ENCODE measurements at places on chromosomes 5 and 9.

DNA sequence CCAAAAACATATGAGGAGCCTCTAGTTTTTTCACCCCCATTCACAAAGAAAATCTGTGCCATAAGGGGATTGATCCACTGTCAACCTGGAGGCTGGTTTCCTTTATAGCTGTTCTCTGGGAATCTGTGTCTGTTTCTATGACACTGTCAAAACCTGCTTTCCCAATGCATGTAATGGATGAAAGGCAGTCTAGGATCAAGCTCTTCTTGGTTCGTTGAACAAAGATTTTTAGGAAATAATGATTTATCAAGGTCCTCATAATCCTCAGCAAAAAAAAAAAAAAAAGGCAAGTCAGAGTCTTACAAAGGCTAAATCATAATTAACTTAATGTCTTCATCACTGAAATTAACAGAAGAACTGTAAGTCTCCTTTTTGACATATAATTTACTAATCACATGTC lies 16.0 kb downstream of the EPB41L4A start:
- DNase-seq, result no peak

DNA sequence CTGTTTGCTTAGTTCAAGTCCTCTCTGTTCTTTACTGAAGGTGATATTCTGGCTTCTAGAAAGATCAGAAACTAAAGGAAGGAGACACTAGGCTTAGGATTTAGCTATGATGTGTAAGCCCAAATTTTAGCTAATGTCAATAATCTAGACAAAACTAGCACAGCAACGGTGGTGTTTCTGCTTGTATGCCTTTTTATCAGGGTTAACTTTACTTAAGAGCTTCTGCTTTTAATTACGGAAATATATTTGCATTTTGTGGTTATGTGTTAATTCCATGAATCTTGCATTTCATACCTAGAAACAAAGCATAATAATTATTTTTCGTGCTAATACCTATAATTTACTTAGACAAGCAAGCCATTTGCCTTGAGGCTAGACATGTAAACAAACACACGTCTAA lies 96.1 kb downstream of the PAX5 start:
- DNase-seq, result no peak

- no peak for DNase-seq
Observed at GRCh38 chr5:128494516-128494915, 43.5 kb downstream of the FBN2 start.

DNA sequence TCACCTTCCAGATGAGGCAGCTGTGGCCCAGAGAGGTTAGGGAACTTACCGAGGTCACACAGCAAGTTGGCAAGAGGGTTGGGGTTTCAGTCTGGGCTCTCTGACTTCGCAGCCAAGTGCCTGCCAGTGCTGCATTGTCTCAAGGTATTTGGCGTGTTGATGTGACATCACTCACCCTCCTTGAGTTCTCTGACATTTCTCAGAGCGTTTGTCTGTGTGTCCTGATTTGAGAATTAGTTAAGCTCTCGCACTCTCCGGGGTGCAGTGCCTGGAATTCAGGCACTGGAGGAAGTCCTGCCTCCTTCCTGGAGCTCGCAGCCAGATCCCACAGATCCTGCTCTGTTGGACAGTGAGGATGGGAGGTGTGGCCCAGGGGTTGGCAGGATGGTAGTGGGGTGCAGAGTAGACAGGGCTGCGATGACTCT lies 25.7 kb downstream of the WWC1 start:
- DNase-seq, result no peak

DNA sequence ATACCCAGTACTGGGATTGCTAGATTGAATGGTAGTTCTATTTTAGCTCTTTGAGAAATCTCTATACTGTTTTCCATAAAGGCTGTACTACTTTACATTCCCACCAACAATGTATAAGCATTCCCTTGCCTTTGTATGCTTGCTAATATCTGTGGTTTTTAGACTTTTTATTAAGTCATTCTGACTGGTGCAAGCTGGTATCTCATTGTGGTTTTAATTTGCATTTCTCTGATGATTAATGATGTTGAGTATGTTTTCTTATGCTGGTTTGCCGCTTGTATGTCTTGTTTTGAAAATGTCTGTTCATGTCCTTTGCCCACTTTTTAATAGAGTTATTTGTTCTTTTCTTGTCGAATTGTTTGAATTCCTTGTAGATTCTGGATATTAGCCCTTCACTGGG lies 512.7 kb upstream of the PAPPA start:
- no peak for DNase-seq

GRCh38 chr5:157747766-157748700 lies 4.5 kb downstream of the LSM11 start:
- DNase-seq, result no peak

GRCh38 chr9:37148181-37148580 lies 27.8 kb downstream of the ZCCHC7 start:
- peak; percentile 47 for DNase-seq

- no peak for DNase-seq
Observed at GRCh38 chr5:65034813-65035209, 266.1 kb downstream of the CWC27 start.

DNA sequence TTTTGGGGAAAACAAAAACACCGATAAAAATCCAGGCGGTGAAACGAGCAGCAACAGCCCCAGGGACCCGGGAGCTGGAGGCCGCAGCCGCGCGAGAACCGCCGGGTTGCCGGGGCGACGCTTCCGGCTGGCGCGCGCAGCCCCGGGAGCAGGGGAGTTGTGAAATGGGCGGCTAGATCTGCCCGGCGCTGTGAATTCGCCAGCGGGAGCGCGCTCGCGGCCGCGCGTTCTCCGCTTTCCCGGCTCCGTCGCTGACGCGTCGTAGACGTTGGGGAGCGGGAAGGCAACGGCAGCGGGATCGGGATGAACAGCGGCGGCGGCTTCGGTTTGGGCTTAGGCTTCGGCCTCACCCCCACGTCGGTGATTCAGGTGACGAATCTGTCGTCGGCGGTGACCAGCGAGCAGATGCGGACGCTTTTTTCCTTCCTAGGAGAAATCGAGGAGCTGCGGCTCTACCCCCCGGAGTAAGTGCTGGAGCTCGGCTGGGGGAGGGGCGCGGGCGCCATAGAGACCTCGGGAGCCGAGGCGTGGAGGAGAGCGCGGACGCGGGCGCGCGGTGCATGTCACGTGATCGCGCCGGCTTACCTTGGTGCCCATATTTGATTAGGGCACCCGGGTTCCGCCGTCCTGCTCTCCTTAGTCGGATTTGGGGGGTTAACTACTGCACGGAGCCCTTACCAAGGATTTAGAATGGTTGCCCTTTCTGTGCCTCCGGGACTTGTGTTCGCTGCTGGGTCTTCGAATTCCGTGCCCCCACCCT lies at the start of gene SREK1:
SREK1 (plus strand) TSS at position 227 of the 760 bp plus-strand sequence; CDS start at position 304, 77 bp downstream.
- DNase-seq, result peak; percentile 95

DNA sequence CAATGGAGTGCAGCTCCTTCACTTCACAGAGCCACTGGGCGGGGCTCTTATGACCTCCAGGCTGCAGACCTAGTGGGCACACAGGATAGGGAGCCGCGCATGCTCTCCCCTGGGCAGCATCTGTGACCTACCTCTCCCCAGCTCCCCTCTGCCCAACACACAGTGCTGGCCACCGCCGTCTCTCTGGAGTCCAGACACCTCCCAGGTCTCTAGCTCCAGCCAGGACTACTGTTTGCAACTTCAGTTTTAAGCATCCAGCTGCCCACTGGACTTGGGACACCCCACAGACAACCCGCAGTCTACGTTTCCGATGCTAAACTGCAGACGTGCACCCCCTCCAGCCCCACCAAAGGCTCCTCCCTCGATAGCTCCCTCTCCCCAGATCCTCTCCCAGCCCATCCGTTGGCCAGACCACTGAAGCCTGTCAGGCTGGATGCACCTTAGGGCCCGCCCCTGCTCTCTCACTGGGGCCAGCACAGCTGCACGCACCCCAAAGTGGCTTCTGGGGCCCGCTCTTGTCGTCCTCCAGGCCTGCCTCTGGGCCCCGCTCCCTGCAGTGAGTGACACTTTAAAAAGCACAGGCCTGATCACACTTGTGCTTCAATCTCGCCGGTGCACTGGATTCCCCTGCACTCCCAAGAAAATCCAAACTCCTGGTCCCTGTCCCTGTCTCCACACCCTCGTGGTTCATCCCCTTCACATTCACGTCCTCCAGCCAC lies 11.3 kb downstream of the FLT4 start:
- no peak for DNase-seq

DNA sequence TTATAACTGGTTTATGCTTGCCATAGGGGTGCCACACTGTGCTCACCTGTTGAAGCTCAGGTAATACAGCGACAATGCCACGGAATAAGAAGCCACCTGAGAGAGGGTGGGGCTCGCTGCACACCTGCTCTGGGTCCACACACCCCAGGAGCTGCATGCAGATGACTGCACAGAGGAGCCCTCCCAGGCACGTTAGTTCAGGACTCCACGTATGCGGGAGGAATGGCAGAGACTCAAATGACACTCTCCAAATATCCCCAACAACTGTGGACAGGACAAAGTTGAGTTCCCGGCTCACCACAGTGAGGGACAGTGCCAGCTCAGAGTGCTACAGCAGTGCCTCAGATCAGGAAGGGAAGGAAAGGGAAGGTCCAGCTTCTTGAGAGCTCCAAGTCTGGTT lies 5.8 kb upstream of the FCN1 start:
- no peak for DNase-seq

DNA sequence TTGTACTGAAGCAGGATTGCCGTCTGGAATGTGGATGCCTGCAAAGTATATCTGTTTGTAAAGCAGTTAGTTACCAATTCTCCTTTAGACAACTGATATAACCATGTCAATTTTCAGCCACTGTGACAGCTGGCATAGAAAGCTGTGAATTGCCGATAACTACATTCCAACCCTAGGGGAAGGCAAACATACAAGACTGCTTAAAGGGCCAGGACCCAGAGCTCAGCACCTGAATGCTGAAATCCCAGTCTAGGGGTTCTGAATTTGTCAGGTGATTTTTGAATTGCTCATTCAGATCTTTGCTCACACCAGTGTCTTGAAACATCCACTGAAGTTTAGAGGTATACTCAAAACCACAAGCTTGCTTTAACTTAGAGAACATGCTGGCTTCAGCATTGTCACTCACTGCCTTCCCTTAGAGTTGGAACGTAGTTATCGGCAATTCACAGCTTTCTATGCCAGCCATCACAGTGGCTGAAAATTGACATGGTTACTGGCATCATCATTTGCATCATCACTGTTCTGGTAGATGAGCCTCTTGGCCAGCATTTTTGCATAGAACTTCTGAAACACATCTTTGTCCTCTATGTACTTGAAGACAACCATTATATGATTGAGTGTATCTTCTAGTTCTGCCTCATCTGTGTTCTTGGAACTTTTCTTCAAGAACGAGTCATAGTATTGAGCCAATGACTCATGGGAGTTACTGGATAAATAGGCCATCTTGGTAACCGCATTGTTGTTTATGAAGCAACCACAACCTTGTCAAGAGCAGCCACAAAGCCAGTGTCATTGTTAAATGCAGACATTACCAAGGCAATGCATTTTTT lies 82.1 kb downstream of the CCDC192 start:
- DNase-seq, result no peak
